ENCODE measurements at places on chromosomes 4 and X.

GRCh38 chr4:44056721-44057151, 391.9 kb downstream of the KCTD8 start:
- no peak for DNase-seq

DNA sequence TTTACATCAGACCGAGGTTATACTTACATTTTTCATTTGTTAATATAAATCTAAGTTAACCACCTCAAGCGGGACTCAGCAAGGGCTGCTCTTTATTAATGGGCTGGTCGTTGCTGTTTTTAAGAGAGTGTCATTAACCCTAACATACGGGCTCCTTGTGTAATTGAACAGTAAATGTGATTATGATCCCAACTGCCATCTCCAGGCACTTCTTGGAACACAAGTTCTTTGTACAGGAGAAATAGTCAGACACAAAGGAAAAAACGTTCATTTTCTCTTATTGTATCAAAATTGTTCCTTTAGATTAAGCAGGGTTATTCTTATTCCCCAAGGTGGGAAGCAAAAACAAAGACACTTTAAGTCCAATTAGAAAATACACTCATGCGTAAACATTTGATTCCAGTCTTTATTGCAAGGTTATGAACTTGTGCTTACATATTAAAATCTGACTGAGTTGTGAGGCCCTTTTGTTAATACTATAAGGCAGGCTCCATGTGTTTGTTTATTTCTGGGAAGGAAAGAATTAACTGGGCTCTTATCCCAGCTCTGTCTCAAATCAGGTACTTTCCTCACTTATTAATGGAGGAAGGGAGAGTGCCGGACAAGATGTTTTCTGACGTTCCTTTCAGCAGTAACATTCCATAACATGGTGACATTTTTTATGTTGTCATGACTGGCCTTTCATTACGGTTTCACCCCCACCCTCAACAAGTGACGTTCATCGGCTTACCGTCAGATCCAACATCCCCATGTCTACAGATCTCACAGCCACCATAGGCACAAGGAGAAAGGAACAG, 95.9 kb downstream of the RASL11B start:
- DNase-seq: no peak

GRCh38 chr4:108301545-108302251, 133.0 kb upstream of the LEF1 start:
- DNase-seq: no peak

DNA sequence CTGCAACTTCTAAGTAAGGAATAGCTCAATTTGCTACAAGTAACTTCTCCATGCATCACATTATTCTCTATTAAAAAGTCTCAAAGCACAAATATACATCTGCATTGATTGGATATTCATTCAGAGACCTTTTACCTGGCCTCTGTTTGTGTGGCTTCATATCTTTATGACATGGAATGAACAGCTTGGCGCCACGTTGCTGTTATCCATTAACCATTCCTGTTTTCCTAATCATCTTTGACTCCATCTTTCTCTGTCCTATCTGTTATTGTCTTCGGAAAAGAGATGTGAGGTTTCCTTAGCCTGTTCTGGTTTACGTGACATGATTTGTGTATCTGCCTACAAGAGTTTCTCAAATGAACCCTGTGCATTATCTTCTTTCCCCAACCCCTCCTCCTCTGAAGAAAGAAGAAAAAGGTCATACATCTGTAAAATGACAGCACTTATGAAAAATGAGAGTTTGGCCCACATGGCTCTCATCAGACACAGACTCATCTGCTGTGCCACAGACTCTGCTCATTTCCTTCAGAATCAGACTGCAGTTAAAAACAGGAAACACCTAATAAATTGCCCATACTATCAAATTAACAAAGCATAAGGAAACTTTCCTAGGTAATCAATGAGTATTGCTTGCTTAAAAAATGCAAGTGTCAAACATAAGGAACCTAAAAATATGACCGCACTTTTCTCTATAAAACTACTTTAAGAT, 347.6 kb upstream of the FAM241A start:
- DNase-seq: no peak

DNA sequence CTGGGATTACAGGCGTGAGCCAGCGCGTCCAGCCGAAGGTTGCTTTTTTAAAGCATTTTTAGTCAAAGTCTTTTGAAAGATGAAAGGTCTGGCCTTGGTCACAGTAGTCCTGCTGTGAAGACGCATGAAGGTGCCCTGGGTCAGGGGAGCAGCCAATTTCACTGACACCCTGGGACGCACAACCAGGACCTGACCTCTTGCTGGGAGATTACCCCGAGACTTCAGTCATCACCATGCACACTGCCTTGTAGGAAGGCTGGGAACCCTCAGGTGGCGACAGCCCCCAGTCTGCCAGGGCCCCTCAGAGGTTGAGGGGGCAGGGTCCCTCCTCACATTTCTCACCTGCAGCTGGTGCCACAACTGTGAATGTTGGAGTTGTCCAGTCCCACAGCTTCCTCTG, 53.2 kb downstream of the CPLX1 start:
- no peak for DNase-seq

- no peak for DNase-seq
Observed at GRCh38 chrX:103531002-103531401, 11.7 kb upstream of the RAB40A start.

DNA sequence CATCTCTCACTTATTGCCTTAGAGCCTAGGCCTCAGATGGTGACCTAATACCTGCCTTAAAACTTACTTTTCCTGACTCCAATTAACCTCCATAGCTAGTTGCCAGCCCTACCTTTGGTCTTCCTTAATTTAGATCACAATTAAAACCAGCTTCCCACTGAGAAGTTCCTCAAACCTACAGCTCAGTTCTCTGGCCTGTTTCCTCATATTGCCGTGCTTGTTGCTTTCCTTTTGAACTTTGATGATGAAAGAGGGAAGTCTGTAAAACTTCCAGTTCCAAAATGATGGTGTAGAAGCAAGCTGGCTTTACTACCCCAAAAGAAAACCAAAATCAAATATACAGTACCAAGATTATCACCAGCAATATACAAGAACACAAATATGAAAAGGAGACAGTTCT, 28.9 kb upstream of the CAMK2D start:
- no peak for DNase-seq

DNA sequence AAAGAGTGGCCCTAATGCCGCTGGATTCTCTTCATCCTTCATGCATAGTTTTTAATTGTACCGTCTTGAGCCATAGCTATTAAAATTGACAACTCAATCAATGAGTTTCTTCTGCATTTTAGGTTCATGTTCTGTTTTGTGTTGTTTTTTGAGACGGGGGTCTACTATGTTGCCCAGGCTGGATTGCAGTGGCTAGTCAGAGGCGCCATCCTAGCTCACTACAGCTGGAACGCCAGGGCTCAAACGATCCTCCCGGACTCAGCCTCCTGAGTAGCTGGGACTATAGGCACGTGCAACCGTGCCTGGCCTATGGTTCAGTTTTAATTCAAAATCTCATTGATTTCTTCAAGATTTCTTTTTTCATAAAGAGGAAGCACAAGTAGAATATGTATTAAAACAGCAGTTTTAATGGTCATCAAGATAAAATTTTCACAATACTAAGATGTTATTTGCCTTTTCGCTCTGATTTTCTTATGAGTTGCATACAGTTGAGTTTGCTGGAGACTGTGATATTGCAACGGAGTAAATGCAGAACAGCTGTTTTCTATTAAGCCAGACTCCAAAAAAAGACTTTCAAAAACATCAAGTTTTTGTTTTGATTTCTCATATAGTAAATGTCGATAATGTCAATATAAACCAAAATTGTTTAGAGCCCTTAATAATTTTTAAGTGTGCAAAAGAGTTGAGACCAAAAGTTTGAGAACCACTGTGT, 1.1 kb upstream of the STX18 start:
- no peak for DNase-seq

All from cortex of kidney (tissue), 1 donor.